ENCODE measurements at places on chromosomes 1 and 21.

DNA sequence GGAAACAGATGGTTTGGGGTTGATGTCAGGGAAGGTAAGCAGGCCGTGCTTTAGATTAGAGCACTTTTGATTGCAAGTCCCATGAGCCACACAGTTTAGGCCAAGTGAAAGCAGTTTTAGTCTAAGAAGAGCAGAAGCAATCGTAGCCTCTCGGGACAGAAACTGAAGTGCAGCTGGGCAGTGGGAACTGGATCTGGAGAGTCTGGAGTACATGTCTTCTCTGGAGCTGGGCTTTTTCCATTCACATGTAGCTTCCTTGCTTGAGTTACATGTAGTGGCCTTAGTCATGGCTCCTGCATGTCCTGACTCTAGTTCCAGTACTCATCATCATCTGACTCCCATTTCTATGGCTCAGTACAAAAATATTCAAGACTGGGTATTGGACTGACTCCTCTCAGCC, 16.7 kb downstream of the CAMTA1 start:
- DNase-seq: no peak

DNA sequence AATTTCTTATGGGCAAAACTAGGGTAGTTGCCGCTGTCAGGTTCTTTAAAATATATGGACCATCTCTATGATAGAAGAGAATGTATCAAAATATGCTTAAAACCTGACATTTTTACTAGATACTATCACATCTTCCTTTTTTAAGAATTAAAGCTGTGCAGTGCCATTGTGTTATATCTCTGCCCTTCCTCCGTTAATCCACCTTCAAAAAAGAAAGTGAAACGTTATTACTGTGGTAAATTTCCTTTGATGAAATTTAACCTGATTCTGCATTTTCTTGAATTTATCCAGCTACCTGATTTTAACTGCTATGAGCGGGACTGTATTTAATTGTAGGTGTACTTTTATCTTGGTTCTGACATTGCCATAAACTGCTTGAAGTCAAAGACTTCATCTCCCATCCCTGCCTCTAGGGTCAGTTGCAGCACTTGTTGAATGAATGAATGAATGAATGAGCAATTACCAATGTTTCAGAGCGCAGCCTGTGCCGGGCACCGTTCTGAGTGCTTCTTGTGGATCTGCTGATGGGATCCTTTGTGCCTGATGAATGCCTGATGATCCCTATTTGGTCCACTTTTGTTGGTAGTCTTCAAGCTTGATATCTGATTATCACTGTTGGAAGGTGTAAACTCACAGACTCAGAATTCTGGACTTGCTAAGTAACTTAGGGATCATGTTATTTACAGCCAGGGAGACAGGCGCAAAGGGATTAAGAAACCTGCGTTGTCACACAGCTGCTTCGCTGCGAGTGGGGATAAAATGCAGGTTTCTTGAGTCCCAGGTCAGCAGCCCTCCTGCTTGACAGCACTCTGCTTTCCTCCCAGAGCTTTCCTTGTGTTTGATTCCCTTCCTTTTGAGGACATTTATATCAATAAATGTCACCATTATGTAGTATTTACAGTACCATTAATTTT, 30.1 kb downstream of the SMYD2 start:
- no peak for DNase-seq

GRCh38 chr1:28456078-28456477, 49.8 kb upstream of the RCC1 start:
- DNase-seq: no peak

DNA sequence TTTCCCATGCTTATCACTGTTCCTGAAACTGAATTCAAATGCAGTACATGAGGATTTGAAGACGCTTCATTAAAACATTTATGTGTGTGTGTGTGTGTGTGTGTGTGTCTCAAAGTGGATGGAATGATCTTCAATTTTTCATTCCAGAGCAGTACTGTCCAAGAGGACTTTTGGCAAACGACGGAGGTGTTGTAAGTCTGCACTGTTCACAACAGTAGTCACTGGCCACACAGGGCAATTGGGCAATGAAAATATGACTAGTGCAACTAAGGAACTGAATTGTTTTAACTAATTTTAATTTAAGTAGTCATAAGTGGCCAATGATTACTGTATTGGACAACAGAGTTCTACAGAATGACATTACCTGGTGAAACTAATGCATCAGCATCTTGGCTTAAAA, 5.0 kb downstream of the TAF5L start:
- no peak for DNase-seq

DNA sequence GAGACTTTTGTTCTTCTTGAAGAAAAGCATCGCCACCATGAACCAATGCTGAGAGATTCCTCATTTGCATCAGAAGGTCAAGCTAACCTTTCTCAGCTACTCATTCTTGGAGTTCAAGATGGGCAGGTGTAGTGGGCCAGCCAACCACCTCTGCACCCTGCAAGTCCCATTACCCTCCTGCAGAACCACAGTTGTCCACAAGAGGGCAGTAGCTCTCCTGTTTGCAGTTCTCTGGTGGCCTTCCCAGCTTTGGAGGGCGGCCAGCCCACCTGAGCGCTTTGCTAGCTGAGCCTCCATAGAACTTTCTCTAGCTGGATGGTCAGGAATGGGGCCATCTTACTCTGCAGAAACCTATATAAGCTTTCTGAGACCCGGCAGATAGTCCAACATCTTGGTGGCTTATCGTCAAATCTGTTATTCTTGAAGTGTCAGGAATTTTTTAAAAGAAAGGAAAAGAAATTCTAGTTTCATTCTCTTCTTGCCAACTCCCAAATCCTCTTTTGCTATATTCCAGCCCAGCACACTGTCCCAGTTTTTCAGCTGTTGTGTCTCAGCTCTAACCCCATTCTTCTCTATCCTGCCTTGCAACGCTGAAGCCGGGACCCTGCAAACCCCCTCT, 11.0 kb upstream of the LMX1A start:
- DNase-seq: peak; percentile 66

- no peak for DNase-seq
These were observed 67.1 kb upstream of the PTGFRN start for GRCh38 chr1:116842654-116843053.

DNA sequence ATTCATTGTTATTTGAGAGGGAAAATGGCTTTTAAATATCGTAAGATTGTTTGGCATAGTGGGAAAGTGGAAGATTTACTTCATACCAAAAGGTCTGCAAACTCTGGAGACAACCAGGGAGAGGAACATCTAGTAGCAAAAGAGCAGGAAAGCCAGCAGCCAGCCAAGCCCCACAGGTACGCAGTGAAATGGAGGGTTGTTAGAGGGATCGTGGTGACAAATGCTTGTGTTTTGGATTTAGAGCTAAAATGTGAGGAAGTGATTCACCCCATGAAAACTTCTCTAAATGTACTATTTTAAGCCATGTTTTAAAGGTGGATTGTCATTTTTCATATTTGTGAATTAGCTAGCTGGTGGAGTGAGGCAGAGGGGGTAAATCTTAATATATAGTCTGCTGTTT, 69.3 kb downstream of the RPS6KC1 start:
- DNase-seq: no peak

DNA sequence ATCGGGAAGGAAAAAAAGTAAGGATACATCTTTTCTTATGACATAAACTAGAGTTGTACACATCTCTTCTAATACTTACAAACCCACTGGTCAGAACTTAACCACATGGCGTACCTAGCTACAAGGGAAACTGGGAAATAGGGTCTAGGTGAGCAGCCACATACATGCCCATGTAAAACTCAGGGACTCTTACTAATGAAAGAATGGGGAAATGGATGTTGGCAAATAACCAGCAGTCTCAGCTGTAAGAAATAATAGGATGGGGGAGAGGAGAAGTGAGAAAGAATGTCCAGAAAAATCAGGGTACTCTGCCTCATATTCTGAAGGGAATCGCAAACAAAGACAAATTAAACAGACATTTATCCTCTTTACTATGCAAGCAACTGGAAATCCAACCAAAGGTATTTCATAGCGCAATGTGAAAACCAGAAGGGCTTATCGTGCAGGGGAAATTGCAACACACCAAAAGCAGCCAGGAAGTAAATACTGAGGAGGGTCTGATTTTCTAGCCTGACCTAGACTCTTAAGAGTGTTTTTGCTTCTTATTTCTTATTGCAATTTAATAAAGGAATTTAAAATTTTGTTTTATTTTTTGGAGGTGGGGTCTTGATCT, 17.5 kb downstream of the GTF2B start:
- DNase-seq: no peak

- no peak for DNase-seq
These were observed 40.2 kb downstream of the IL12RB2 start for GRCh38 chr1:67347688-67348472.

DNA sequence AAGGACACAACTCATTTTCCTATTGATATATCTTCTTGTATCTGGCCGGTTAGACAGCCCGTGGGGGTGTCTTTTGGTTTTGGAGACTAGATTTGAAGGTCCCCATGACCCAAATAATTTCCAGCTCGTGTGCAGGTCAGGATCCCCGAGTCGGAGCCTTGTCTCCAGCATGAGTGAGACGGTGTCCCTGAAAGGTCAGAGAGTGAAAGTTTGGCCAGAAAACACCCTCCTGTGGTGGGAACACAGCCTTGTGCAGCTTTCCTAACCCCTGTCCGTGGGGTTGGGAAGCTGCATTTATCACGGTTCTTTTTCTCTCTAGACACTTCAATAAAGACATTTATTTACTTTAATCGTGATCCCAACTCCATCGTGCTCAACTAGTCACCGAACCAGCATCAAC, 17.6 kb downstream of the COQ8A start:
- no peak for DNase-seq

- DNase-seq: no peak
These were observed 28.3 kb upstream of the PKN2 start for GRCh38 chr1:88655685-88656299.

DNA sequence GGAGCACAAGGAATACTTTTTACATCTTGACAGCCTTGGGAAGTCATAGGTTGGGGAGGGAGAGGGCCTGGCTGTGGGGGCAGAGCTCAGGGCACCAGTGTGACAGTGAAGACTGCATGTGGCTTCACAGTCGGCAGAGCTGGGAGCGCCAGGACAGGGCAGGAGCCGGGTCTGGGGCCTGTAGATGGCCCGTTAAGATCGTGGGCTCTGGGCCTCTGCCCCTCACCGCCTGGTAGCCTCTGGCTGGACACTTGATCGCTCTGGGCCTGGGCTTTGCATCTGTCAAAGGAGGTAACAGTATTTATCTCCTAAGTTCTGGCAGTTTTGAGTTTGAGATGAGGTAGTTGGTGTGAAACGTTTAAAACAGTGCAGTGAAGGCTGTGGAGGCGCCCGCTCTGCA, 4.8 kb downstream of the SLX9 start:
- DNase-seq: no peak

DNA sequence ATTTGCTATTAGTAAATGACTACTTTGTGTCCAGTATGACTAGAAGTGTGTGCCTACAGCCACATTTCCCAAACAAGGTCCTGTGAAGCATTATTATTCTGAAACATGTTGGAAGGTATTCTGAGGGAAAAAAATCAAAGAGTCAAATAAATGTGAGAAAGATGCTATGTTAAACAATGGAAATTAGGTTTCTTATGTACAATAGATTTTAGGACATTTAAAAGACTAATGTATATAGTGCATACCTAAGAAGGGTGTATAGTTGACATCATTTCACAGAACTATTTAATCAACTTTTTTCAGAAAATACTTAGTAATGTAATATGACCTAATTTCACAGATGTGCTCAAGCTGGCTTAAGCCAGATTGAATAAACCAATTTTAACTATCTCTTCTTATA, 582.5 kb downstream of the USP25 start:
- no peak for DNase-seq

GRCh38 chr1:205680073-205680851, at the start of gene SLC45A3:
SLC45A3 (minus strand) TSS chr1:205680509; CDS start chr1:205664656, 15,853 bp downstream.
- DNase-seq: peak; percentile 59

GRCh38 chr21:28991861-28992525, 684 bp downstream of the LTN1 start:
- no peak for DNase-seq

GRCh38 chr1:227910511-227911153, 37.1 kb downstream of the WNT9A start:
- DNase-seq: no peak

- DNase-seq: no peak
These were observed 53.6 kb upstream of the POFUT2 start for GRCh38 chr21:45341261-45341660.

- DNase-seq: peak; percentile 32
These were observed 12.1 kb downstream of the TTC34 start for GRCh38 chr1:2789164-2789985.

DNA sequence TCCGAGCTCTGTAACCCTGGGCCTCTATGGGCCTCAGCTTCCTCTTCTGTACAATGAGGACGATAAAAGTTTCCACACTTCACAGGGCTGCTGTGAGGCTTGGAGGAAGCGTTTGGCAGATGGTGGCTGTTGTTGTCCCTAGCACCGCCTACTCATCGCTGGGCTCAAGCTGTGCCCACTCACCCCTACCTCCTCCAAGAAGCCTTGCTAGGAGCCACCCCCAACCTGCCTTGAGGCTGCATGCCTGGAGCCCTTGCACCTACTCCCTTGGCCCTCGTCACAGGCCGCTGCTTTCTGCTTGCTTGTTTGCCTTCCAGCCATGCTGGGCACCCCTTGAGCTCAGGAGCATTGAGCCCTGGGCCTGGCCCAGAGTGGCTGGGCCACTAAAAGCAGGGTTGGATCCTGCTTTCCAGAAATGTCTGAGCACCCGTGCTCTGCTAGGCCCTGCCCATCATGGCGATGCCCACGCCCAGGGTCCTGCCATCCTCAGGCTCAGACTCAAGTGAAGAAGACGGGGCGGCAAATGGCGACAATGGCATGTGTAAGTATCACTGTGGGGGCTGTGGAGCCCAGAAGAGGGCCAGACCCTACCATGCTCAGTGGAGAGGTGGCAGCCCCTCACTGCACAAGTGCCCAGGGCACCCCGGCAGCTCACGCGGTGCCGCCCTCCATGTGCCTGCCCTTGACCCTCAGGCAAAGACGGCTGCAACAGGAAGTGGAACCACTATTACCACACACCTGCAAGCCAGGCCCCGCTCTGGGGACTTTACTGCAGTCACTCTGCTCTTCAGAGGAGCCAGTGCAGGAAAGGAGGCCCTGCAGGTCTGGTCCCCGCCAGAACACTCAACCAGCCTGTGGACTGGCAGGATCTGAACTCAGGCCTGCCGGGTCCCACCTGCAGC, 9.5 kb downstream of the SH3BGRL3 start:
- DNase-seq: peak; percentile 69

- no peak for DNase-seq
These were observed 125.6 kb downstream of the BARHL2 start for GRCh38 chr1:90591355-90591969.

GRCh38 chr1:86507935-86508582, 38.8 kb upstream of the CLCA4 start:
- no peak for DNase-seq

DNA sequence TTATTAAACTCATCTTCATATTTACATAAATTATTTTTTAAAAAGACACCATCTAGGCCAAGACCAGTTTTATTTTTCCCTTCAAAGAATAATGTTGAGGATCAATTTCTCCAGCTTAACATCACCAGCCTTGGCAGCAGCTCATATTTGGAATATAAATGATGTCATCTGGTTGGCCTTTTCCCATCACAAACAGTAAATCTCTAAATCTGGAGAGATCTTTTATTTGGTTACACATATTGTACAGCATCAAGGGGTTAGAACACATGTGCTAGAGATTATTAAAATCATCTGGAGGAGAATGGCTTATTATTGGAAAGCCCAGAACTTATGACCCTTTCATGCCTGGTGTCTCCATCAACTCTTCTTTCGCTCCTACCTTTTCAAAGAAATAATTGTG, 508.8 kb downstream of the PLPP3 start:
- DNase-seq: no peak

Data from activated naive CD8-positive, alpha-beta T cell treated with anti-CD3 and anti-CD28 coated beads, Interleukin-2, amount 10 ng/mL, durations not matched to agents 7 days and 5 days (primary cell).